Adrenal gland (tissue), 19 donors: ENCODE measurements at places on chromosomes 6 and 20.

- no peak for DNase-seq
Observed at GRCh38 chr6:90689172-90689571, 102.3 kb upstream of the MAP3K7 start.

DNA sequence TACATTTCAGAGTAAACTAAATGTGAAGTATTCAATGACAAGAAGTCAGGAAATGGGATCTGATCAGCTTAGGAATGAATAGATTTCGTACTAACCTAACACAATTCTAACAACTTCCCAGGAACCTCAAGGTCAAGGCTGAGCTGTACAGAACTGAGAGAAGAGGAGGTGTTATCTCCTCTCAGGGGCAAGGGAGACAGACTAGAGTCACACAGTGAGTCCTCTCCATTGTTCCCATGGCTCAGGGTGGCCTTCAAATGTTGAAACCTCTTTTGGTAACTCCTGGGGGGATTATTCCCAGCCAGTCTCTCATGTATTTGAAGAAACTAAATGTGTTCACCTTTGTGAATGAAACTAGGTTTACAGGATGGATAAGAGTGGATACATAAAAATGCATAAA is 27.7 kb downstream of the ELOVL2 start:
- no peak for DNase-seq

GRCh38 chr6:20028562-20028961 is 183.7 kb downstream of the MBOAT1 start:
- no peak for DNase-seq

DNA sequence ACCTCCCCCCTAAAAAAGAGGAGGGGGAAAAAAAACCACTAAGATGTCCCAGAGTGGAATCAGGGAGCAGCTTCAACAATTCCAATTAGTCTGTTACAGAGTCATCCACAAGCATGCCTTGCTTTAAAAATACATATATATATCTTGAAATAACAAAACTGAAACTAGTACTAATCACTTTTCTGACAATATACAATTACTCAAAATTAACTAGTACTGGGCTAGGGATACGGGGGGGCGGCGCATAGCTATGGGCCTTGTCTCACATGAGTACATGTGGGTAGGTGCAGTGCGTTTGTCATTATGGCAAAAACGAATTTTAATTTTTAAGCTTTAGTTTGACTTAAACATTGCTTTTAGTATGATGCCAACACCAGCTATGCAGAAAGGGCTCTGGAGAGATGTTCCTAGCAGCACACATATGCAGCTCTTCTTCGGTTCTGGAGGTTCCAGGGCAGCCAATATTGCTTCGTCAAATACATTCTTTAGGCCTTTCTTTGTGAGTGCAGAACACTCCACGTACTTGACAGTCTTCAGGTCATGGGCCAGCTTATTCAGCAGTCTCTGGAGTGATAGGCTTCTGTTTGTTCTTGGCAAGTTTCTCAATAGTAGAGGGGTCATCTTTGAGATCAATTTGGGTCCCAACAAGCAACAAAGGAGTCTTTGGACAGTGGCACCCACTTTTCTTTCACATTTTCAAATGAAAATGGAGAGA is 38.8 kb downstream of the ITCH start:
- no peak for DNase-seq

DNA sequence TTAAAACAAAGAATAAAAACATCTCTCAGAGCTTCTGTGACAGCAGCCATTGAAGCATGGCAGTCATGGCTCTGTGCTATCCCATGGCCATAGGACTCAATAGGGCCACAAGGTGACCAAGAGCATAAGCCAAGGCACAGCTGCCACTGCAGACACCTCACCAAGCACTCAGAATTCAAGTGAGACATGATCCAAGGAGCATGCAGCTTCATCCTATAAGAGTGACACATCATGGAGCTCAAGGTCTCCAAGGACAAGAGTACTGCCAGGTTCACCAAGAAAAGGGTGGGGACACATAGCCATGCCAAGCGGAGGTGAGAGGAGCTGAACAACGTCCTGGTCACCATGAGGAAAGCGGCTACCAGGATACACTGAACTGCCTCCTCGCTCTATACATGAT is 53.0 kb downstream of the RCAN2 start:
- no peak for DNase-seq

- no peak for DNase-seq
Observed at GRCh38 chr6:148667395-148667794, 79.4 kb upstream of the UST start.

DNA sequence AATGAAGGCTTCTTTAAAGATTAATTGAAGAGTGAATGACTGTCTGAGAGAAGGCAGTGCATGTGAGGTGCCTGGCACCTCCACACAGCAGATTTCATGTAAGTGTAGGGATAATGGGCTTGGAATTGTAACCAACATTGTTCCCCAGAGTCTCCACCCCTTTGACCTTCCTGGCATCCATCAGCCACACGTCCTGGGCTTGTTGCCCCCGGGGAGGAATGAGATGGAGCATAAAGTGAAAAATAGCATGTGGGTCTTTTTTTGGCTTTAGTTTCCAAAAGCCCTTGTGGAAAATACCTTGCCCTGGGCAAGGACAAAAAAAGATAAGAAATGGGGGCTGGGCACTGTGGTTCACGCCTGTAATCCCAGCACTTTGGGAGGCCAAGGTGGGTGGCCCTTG is 242.2 kb upstream of the ECI2 start:
- DNase-seq: no peak

DNA sequence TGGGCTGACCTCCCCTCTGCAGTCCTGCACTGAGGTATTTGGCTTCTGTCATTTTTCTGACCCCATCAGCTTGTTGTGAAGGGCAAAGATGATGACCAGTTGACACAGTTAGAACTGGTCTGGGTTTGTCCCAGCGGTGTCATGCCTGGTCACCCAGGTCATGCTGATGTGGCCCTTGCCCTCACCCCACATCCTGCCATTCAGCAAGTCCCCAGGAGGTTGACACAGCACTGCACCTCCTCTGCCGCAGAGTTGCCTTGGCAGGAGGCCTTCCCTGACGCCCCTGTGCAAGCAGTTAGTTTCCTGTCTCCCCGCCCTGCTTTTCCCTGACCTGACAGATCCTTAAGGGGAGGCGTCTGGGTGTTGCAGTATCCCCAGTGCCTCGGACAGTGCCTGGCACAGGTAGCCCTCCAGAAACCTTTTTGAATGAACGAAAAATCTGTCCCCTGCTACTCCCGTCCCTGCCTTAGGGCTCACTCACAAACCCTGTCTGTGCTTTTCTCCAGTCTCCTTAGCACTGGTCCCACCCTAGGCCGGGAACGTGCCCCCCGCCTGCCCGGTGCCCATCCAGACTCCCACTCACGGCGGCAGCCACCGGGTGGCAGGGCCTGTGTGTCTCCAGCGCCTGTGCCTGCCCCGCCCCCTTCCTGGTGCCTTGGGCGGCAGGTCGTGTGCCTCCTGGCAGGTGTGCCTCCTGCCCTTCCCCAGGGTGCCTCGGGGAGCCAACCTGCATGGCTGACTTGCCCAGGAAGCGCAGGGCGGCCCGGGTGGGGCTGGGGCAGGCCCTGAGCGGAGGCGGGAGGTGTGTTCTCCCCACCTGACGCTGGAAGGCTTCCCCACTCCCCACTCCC is 146.3 kb upstream of the RNF24 start:
- no peak for DNase-seq

DNA sequence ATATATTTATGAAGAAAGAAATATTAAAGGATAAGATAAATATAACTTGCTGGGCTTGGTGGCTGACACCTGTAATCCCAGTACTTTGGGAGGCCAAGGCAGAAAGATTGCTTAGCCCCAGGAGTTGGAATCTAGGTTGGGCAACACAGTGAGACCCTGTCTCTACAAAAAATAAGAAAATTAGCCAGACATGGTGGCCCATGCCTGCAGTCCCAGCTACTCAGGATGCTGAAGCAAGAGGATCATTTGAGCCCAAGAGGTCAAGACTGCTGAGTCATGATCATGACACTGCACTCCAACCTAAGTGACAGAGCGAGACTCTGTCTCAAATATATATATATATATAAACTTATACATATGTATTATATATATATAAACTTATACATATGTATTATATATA is 164.0 kb downstream of the MRPL14 start:
- no peak for DNase-seq
